ENCODE measurements at places on chromosomes 1 and 21.

DNA sequence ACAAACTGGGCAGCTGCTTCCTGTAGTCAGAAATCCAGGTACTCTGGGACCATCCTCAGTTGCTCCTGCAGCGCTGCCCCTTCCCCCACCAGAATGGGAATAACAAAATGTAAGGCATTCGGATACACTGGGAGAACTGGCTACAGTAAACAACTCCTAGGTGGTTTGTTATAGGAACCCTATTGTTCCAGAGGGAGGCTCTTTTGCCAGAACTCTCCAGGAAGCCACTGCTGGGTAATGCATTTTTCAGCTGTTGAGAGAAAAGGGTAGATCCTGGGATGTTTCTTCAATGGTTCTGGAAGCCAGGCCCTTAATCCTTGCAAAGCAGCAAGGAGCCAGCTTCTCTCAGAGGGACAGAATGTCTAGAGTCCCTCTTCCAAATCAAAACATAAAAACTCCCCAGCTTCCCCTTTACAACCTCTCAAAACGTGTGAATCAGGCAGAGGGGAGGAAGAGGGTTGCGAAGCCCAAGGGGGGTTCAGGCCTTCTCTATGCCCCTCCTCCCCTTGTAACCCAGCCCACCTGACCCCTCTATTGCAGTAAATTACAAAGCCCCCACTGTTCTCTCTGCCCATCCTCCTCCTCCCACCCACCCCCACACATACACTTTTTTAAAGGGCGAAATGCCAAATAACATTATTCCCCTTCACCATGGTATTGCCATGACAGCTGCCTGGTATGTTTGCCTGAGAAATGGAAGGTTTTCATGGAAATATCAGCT, 29.1 kb downstream of the PLPP3 start:
- DNase-seq: peak; percentile 26

DNA sequence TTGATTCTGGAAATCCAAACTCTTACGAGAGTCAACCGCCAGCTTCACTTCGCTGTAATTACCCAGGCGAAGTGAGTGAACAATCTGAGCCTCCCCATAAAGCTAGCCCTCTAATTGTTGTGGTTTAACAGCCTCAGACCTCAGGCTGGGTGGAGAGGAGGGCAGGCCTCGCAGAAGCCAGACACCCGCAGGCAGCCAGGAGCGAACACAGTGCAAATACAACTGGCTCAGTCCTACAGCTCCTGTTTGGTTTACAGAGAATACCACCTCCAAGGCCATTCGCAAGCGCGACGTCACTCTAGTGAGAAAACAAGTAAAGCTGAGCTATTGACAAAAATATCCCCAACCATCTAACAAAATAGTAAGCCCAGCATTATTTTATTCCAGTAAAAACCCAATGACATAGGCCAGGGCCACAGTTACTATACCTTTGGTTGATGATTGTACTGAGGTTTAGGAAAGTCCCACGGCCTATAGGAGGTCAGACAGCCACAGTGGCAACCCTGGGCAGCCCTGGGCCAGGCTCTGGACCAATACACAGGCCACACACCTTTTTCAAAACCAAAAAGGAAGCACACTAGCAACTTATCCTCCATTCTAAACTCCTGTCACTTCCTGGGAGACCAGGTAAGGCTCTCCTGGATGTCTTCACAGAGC, 163.3 kb downstream of the ETS2 start:
- DNase-seq: no peak

GRCh38 chr1:83864991-83865390, 133.9 kb downstream of the TTLL7 start:
- DNase-seq: no peak

GRCh38 chr1:53141487-53142055, 867 bp downstream of the SLC1A7 start:
- no peak for DNase-seq

GRCh38 chr21:36965720-36966065, 776 bp downstream of the HLCS start:
- no peak for DNase-seq

- DNase-seq: no peak
These were observed 8.5 kb downstream of the TP53BP2 start for GRCh38 chr1:223837206-223837605.

- DNase-seq: no peak
These were observed 7.7 kb downstream of the PADI1 start for GRCh38 chr1:17212487-17213121.

GRCh38 chr1:60895701-60896100, 186.7 kb upstream of the NFIA start:
- DNase-seq: no peak

DNA sequence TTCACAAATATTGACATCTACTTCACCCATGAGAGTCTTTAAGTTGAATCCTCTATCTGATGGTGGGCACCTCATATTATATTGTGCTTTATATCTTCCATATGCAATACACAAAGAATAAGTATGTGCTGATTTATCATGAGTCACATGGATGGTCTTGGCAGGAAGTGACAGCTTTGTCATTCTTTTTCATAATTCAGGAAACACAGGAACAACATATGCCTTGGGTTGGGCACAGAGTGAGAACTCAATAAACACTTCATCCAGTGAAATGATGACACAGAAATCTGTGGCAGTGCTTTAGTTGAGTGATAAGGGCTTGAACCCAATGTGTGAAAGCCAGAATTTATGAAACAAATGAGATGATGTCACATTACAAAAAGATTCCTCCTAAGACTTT, 41.2 kb downstream of the GADD45A start:
- peak; percentile 91 for DNase-seq

DNA sequence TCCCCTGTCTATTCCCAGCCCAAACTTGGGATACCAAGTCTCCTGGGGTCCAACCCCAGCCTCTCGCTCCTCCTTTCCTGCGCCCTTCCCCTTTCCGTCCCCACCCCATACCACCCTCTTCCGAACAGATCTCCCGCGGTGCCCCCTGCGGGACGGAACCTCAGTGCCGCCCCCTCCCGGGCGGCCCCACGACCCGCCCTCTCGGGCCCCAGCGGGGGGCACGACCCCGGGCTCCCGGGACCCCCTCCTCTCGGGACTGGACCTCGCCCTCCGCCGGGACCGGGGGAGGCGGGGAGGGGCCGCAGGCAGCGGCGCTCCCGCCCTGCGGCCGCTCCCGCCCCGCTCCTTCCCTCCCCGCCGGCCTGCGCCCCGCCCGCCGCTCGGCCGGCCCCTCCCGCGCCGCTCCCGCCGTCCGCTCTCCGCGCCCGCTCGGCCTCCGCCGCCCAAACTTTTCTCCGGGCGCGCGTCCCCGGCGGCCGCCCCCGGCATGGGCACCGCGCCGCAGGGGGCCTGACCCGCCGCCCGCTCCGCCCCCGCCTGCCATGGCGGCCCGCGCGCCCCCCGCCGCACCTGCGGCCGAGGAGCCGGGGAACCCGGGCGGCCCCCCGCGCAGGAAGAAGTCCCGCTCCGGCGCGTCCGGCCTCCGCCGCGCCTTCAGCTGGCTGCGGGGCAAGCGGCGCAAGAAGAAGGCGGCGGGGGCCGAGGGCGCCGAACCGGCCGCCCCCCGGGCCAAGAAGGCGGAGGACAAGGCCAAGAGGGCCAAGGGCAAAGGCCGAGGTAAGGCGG, 39.0 kb upstream of the SYNC start:
- peak; percentile 74 for DNase-seq

DNA sequence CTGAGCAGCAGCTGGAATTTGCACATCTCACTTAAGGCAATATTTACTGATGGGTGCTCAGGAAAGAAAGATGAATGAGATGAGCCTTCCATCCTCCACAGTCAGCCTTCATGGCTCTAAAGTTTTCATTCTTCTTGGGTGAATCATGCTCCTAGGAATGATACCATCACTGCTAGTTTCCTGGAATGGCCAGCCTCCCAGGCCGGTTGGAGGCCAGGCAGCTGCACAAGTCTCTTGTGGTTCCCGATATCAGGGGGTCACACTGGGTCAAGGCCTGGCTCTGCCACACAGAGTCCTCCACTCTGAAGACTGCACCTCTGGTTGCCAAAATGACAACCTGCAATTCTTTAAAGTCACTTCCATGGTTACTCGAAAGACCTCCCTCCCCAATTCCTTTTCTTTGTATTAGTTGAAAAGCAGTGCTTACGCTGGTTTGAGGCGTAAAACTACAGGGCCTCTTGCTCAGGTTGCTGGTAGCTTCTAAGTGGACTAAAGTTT, 46.2 kb upstream of the PALMD start:
- no peak for DNase-seq
